ENCODE measurements at places on chromosomes 16 and 17. TPM values are rescaled to one million over a fixed set of nuclear protein-coding genes. Genes with fewer than 3 reads are reported as not detected.

ARL17B gene
- total RNA-seq: 16.2 TPM

DNA sequence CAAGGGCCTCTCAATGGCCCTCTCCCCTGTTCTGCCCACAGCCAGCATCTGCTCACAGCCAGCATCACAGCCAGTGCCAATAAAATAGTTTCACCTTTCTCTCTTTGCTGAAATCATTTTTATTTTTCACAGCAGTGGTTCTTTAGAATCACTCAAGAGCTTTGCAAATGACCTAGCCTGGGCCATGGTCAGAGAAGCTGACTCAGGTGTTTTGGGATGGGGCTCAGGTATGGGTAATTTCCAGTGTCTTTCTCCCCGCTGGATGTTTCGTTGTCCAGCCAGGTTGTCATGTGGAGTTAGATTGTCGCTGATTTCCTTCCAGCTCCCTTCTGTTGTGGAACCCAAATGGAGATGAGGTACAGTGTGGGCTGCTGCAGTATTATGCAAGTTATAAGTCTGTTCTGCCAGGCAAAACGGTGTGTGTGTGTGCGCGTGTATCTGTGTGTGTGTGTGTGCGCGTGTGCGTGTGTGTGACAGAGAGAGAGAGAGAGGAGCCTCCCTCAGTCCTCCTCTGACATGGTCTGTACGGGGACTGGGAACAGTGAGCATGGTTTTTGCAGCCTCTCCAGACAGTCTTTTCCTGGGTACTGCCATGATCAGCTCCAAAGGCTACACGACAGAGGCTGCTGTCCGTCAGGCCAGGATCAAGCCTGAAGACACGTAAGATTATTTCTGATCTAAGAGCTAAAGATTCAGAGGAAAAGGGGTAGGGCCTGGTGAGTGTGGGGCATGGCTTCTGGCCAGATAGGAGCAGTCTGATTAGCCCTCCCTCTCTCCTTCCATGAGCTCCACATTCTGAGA is 1.4 kb upstream of the PMP22 start:
- H3K4me1 ChIP-seq: peaks cover 41% of the 10 kb centered on the region
- peaks cover 9% of the 10 kb centered on the region for H3K27me3 ChIP-seq
- no peak for DNase-seq
- no peak overlapping the region for H3K27ac ChIP-seq
- H3K36me3 ChIP-seq: no peaks in the 10 kb centered on the region
- H3K4me3 ChIP-seq: no peak overlapping the region

DNA sequence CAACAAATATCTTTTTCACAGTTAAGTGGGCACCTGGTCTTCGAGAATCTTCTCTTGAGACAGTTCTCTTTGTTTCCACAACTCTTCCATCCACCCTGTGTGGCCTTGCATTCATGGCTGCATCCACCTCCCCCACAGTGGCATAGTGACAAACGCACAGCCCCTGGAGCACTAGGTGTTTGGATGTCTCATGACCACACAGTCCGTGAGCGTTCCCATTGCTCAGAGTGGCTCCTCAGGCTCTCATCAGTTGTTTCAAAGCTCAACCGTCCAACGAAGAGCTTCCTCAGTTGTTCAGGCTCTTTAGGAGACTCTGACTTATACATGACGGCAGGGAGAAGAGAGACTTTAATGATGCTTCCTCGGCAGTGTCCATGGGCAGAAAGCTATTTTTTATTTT is 191.6 kb downstream of the CDRT15L2 start:
- no peak for DNase-seq
- H3K4me3 ChIP-seq: no peak overlapping the region
- H3K27ac ChIP-seq: no peak overlapping the region
- H3K4me1 ChIP-seq: no peaks in the 10 kb centered on the region

DNA sequence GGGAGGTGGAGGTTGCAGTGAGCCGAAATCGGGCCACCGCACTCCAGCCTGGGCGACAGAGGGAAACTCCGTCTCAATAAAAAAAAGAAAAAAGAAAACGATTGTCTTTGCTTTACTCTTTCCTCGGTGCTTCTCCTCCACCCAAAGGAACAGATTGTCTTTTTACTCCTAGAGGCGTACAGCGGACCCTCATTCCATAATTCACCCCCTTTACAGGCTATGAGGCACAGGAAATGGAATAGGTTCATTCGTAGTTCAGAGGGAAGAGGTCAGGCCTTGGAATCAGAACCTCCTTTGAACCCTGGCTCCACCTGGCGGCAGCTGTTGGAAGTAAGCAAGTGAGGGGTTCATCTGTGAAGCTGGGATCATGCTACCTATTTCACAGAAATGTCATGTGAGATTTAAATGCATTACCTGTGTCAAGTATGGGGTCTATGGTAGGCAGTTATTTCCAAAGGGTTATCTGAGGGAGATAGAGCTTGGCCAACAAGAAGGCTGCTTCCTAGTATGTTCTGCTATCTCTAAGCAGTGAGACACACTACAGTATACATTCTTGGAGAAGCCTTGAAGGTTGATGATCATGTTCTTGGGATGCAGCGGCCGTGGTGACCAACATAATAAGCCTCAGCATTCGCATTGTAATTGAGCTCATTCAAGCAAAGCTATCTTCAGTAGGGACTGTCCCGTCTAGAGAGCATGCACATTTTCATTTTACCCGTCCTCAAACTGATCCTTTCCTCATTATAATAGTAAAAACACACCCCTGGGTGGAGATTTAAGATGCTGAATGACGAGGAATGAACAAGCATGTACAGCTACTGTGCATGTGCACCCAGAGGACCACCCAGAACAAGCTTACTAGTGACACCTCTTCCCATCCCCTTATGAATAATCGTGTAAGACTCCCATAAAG is 18.7 kb upstream of the ZNF689 start:
- H3K4me3 ChIP-seq: no peak overlapping the region
- no peaks in the 10 kb centered on the region for H3K36me3 ChIP-seq
- H3K27ac ChIP-seq: peak overlapping the region; percentile 19
- DNase-seq: peak; percentile 91
- H3K27me3 ChIP-seq: no peaks in the 10 kb centered on the region

DNA sequence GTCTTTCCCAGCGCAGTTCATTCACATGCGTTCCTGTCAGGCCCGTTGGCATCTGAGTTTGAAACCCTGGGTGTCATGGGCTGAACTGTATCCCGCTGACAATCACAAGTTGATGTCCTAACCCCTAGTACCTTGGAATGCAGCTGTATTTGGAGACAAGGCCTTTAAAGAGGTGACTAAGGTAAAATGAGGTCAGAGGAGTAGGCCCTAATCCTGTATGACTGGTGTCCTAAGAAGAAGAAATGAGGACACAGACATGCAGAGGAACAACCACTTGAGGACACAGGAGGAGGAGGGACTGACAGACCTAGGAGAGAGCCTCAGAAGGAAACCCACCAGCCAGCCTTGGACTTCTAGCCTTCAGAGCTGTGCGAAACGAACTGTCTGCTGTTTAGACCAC is 33.1 kb downstream of the TRPV2 start:
- no peaks in the 10 kb centered on the region for H3K27me3 ChIP-seq
- H3K27ac ChIP-seq: no peak overlapping the region
- peaks cover 32% of the 10 kb centered on the region for H3K4me1 ChIP-seq
- no peak for DNase-seq
- no peak overlapping the region for H3K4me3 ChIP-seq
- no peaks in the 10 kb centered on the region for H3K36me3 ChIP-seq

- peaks cover 39% of the 10 kb centered on the region for H3K4me1 ChIP-seq
- no peaks in the 10 kb centered on the region for H3K27me3 ChIP-seq
- peak overlapping the region; percentile 41 for H3K27ac ChIP-seq
These were observed 34.5 kb downstream of the FAM222B start for GRCh38 chr17:28807925-28808634.

- H3K36me3 ChIP-seq: no peaks in the 10 kb centered on the region
- H3K27ac ChIP-seq: no peak overlapping the region
- H3K27me3 ChIP-seq: no peaks in the 10 kb centered on the region
- no peak overlapping the region for H3K4me3 ChIP-seq
- no peak for DNase-seq
These were observed 28.1 kb upstream of the CACNA1H start for GRCh38 chr16:1124795-1125194.

DNA sequence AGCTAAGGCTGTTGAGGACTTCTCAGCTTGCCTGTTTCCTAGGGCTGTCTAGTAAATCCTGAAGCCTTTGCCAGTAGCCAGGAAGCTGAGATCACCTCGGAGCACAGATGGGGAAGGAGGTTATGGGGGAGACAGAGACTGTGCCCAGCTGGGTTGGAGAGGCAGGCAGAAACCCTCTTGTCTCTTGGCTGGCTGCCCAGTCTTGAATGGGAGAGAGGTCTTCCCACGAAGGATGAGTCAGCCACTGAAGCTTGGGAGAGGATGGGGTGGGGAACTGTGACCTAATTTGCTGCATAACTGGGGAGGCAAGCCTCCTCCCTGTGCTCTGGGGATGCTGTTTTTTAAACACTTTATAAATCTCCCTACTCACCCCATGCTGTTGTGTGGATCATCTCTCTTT is 69.8 kb downstream of the SHISA9 start:
- peak; percentile 2 for DNase-seq
- no peak overlapping the region for H3K4me3 ChIP-seq
- no peaks in the 10 kb centered on the region for H3K27me3 ChIP-seq
- no peaks in the 10 kb centered on the region for H3K4me1 ChIP-seq
